ENCODE measurements at places on chromosomes 12 and 14.

GRCh38 chr12:27936196-27936595 lies 36.3 kb downstream of the PTHLH start:
- DNase-seq = no peak

DNA sequence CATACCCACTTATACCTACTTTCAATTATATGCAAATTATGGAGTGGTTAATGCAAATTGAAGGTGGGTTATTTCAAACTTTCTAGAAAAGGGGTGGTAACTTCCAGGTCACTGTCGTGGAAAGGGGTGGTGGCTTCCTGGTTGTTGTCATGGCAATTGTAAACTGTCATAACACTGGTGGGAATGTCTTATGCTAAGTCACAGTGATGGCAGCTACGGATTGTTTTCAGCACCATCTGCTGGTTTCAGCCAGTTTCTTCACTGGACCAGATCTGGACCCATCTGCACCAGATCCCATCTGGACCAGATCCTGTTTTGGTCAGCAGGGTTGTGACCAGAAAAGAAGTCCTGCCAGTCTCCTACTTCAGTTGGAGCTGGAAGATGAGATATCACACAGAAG lies 1469.3 kb downstream of the AACS start:
- no peak for DNase-seq

DNA sequence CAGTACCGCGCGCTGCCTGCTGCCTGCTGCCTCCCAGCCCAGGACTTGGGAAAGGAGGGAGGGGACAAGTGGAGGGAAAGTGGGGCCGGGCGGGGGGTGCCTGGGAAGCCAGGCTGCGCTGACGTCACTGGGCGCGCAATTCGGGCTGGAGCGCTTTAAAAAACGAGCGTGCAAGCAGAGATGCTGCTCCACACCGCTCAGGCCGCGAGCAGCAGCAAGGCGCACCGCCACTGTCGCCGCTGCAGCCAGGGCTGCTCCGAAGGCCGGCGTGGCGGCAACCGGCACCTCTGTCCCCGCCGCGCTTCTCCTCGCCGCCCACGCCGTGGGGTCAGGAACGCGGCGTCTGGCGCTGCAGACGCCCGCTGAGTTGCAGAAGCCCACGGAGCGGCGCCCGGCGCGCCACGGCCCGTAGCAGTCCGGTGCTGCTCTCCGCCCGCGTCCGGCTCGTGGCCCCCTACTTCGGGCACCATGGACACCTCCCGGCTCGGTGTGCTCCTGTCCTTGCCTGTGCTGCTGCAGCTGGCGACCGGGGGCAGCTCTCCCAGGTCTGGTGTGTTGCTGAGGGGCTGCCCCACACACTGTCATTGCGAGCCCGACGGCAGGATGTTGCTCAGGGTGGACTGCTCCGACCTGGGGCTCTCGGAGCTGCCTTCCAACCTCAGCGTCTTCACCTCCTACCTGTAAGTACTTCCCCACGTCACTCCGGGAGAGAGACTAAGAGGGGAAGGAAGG lies at the start of gene LGR5:
Gene LGR5 (plus strand): TSS at position 186 of the 732 bp plus-strand sequence. CDS start 283 bp downstream, at position 469.
- peak; percentile 80 for DNase-seq

DNA sequence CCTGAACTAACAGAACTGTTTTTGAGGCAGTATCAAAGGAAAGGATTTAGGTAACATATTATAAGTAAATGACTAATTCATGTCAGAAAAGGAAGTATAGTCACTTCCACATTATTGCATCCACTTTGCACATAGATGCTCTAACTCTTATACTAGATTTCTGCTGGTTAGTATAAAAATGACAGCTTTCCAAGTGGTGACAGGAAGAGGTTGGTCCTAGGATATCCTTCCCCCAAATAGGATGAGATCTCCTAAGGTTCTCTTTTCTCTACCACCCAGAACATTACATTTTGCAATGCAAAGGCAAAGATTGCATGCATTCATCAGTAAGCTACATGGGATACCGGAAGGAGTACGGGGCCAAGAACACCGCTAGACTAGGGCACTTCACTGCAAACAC lies 15.2 kb downstream of the DAD1 start:
- no peak for DNase-seq

DNA sequence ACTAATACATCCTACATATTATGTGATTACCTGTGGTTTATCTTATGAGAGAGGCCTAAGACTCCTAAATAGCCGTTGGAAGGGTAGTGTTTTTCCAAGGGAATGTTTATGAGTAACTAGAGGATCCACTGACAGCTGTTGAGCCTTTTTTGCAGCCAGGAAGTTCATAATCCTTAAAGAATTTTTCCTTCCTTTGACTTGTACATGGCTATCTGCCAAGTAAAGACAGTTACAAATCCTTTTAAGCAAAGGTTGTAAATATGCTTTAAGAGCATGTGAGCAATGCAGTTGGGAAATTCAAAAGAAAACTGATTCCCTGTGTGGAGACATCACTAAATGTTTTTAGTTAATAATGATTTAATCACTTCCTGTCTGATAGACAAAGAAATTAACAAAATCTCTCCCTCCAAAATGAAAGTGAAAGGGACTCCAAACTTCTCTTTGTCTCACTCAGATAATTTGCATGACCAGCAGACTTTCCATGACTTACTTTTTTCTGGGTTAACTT lies 333.8 kb downstream of the PDZRN4 start:
- DNase-seq = no peak

DNA sequence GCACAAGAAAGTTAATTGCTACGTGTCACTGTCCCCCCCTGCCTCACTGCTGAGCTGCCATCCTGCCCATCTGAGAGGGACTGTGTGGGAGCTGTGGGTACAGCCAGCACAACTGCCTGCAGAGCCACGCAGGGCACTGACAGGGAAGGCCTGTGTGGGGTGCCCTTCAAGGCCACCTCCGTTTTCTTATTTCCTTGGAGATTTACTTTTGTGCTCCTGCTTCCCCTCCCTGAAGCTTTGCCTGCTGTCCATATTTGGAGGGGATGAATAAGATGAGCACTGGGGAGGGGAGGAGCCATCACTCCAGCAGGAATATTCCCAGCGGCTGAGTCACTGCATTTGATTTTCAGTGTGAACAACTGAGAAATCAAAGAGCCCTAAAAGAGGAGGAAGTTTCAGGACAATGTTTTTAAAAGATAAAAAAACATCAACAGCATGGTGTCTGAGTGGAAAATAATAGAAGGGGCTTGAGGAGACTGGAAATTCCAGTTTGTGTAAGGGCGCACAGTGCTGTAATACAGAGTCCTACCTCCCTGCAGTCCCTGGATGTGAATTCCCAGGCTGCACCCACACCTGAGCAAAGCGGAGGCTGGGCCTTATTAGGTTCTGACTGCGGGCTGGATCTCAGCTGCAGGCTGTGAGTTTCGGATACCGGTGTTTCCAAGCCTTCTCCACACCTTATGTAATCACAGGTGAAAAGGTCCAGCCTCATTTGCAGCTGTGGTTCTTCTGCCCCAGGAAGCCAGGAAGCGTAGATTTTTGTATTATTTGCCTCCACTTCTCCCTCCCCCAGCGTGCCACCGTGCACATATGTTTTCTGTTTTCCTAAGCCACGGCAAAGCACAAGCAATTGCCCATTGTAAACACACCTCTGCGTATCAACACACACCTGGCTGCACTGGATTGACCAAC lies 192.6 kb upstream of the BCL2L14 start:
- peak; percentile 80 for DNase-seq

- DNase-seq = no peak
These were observed 320.6 kb upstream of the TBX3 start for GRCh38 chr12:115004470-115005146.

- DNase-seq = no peak
These were observed 55.9 kb upstream of the TMCC3 start for GRCh38 chr12:94706250-94706661.

DNA sequence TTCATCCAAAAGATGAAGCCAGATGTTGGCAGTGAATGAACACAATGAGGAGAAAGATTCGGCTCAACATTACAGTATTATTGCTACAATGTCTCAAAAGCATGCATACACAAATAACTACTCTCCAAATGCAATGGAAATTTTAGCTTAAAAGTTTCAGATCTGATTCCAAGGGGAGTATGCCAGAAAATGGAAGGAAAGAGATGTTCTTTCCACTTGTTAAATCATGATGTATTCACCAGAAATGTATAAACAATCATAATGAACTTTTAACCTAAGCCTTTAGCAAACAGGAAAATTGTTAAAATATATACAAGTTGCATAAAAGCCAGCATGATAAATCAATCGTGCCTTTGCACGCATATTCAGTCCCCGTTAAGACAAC lies 62.1 kb downstream of the SH2B3 start:
- no peak for DNase-seq

GRCh38 chr12:22792138-22792537 lies 167.2 kb downstream of the ETNK1 start:
- no peak for DNase-seq

DNA sequence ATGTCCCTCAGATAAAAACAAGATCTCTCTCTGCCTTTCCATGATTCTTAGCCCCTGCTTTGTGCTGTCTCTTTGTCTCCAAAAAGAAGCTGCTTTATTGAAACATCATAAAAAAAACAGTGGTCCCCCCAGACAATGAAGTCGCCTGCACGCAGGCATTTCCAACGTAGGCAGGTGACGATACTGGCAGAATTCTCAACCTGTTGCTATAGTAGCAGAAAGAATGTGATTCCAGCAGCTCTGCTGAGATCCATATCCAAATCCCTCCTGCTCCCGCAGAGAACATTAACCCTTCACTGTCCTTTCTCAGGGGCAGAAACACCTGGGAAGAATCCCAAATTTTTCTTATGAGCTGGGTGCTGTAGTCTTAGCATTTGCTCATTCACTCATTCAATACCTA lies 84.8 kb downstream of the STON2 start:
- DNase-seq = no peak

DNA sequence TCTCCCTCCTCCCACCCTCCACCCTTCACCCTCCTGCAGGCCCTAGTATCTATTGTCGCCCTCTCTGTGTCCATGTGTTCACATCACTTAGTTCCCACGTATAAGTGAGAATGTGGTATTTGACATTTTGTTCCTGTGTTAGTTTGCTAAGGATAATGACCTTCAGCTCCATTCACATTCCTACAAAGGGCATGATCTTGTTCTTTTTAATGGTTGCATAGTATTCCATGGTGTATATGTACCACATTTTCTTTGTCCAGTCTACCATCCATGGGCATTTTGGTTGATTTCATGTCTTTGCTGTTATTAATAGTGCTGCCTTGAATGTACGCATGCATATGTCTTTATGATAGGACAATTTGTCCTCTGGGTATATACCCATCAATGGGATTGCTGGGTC lies 29.6 kb downstream of the C12orf71 start:
- no peak for DNase-seq

DNA sequence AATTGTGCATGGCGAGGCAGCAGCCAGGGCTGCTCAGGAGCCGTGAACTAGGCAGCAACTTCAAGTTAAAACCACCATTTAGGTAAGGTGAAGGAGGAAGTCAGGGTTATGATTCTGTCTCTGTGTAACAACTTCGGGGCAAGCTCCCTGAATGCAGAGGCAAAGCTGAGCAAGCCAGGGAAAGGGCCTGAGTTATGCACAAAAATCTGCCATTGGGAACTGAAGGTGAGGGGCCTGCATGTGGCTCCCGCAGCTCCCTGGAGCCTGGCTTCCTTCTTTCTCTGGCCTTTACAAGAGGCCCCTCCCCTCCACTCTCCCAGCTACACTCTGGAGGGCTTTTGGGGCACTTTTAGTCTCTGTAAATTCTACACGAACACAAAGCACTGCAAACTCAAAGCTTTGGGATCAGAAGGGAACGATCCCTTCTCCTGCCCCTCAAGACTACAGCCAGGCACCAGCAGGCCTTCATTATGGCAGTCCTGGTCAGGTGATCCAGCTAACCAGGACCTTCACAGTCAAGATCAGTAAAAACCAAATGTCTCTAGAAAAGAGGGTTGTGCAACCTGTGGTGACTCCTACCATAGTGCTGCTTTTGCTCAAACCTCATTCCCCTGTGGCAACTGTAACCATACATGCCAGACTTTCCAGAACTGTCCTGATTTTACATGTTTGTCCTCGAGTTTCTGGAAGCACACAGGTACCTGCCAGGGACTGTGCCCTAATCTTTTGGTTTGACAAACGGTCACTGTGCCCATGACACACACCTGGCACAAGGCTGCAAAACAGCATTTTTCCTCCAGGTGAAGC lies 67.2 kb upstream of the PTGR2 start:
- no peak for DNase-seq

- peak; percentile 53 for DNase-seq
These were observed 276.3 kb upstream of the FAR2 start for GRCh38 chr12:28872654-28873268.

All from putamen (tissue), 1 donor.